Stimulated activated CD4-positive, alpha-beta T cell treated with anti-CD3 and anti-CD28 coated beads, Interleukin-15, amount 100 ng/mL, for 24 hours (primary cell): ENCODE measurements at places on chromosomes 2 and 18.

- DNase-seq, result no peak
Observed at GRCh38 chr2:152646775-152647174, 70.5 kb downstream of the PRPF40A start.

DNA sequence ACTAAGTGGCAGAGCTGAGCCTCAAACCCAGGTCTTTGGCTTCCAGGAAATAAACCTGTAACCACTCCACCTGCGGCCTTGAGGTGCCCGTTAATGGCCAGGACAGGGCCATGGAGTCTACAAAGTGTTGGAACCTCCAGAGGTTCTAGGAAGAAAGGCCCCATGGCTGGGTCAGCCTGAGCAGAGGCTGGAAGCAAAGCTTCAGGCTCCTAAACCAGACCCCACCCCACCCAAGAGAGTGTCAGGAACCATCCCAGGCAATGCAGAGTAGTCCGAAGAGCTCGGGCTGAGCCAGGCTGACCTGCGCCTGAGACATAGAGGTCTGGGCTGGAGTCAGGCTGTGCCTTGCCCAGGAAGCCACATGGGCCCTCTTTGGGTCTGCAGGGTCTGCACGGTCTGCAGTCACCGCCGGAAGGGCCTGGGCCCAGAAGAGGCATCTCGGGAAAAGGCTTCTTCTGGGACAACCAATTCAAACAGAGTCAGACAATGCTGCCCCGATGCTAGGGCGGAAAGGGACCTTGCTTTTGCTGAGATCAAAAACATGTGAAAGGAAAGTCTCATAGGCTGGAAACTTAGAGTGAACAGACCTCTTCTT, 6.4 kb downstream of the CIB4 start:
- no peak for DNase-seq

DNA sequence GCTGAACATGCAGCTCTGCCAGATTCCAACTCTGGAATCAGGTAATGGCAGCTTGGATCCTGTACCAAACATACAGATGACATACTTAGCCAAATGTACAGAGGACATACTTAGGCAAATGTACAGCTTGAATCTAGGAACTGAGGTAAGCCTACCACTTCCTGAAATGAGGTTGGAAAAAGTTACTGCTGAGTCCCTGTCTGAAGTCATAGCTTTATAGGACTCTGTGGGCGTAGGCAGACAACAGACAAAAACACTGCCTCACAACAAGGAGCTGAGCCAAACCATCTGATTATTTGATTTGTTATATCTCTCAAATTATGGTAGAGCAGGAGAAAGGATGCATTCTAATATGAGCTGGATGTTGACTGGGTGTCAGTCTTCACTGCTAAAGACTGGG, 290.2 kb upstream of the TCF4 start:
- DNase-seq, result no peak

DNA sequence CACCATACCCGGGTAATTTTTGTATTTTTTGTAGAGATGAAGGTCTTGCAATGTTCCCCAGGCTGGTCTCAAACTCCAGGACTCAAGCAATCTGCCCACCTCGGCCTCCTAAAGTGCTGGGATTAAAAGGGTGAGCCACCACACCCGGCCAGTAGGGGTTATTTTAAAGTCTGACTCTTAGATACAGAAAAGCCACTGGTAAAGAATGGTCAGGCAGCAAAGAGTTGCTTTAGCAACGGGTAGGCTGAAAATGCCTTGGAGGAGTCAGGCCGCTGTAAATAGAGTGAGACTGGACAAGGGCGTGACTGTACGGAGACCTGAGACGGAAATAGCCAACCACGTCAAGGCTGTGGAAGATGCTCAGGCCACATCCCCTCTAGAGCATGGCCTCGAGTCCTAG, 54.2 kb downstream of the ACKR3 start:
- no peak for DNase-seq

GRCh38 chr18:864872-865273, 39.8 kb upstream of the ADCYAP1 start:
- peak; percentile 77 for DNase-seq

- no peak for DNase-seq
Observed at GRCh38 chr2:19207452-19207851, 151.0 kb downstream of the OSR1 start.

GRCh38 chr2:144708626-144709025, 188.7 kb upstream of the ZEB2 start:
- DNase-seq, result no peak

GRCh38 chr2:71226096-71226964, 573 bp downstream of the PAIP2B start:
- DNase-seq, result peak; percentile 46

- no peak for DNase-seq
Observed at GRCh38 chr2:55025627-55026026, 24.6 kb downstream of the RTN4 start.

DNA sequence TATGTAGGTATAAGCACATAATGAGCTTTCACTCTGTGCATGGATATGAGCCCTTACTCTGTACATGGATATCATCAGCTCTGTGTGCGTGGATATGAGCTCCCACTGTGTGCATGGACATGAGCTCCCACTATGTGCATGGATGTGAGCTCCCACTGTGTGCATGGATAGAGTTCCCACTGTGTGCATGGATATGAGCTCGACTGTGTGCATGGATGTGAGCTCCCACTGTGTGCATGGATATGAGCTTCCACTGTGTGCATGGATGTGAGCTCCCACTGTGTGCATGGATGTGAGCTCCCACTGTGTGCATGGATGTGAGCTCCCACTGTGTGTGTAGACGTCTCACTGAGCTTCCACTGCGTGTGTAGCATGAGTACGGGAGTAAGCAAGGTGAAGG, 149.3 kb upstream of the ALKAL2 start:
- no peak for DNase-seq

DNA sequence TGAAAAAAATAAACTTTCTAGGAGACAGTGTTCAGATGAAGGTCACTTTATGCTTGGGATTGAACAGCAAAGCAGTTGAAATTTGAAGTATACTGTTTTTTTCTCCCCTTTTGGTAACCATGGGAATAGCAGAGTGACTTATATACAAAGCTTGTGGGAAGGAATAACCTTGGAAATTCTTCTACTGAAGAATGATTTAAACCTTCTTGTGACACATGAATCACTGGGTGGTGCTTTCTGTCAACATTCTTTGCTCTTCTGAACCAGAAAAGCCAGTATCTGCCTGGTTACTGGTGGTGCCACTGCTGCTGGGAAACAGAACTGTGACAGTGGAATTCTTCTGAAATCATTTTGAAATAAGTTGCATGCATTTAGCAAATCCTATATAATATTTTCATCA, 39.4 kb upstream of the RND3 start:
- no peak for DNase-seq

DNA sequence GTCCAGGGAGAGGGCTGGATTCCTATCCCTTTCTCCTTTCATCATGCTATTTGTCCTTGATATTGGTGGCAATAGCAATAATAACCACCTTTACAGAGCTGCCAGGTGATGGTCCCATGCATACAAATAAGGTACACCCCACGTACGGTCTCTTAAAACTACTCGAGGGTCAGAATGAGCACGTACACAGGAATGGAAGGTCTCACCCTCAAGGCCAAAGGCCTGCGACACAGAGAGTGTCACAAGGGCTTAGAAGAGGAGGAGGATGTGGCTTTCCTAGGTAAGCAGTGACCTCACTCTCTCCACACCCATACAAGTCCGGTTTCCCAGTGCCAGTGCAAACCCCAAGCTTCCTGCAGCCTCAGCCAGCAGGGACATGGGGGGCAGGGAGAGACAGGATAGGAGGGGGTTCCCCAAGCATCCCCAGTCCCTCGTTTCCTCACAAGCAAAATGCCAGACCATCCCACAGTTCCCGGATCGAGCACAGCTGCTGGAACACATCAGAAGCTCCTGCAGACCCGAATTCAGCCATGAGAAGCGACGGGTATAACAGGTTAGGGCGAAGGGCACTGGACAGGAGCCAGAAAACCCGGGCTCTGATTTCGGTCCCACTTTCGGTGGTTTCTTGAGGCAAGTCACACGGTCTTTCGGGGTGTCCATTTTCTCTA, 49.2 kb downstream of the PLB1 start:
- DNase-seq, result peak; percentile 38

GRCh38 chr2:206764673-206765241, 371 bp downstream of the MDH1B start:
- no peak for DNase-seq

- no peak for DNase-seq
Observed at GRCh38 chr18:54228364-54228763, 3.9 kb upstream of the MBD2 start.

GRCh38 chr2:163647300-163647699, 88.5 kb downstream of the FIGN start:
- no peak for DNase-seq

GRCh38 chr2:47656715-47657600, 126.0 kb upstream of the MSH6 start:
- DNase-seq, result no peak

- DNase-seq, result no peak
Observed at GRCh38 chr2:114810092-114810491, 367.7 kb downstream of the DPP10 start.

- no peak for DNase-seq
Observed at GRCh38 chr2:70855667-70856066, 20.1 kb upstream of the CD207 start.

DNA sequence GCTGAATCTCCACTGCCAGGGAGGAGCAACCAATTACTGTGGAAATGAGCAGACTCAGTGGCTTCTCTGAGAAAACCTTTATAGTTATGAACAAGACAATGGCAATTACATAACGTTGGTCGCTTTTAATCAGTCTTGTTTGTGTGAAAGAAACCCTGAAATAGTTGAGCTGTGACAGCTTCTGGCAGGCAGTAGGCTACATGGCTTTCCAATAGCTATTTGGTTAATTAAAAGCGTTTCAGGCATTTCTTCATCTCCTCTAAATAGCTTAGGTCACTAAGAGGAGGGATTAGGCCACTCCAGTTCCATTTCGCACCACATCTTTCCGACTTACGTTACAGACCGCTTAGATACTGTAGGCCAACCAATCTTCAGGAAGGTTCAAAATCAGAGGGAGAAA, 794.4 kb upstream of the ID2 start:
- no peak for DNase-seq

GRCh38 chr2:234703258-234703657, 206.4 kb upstream of the ARL4C start:
- no peak for DNase-seq

DNA sequence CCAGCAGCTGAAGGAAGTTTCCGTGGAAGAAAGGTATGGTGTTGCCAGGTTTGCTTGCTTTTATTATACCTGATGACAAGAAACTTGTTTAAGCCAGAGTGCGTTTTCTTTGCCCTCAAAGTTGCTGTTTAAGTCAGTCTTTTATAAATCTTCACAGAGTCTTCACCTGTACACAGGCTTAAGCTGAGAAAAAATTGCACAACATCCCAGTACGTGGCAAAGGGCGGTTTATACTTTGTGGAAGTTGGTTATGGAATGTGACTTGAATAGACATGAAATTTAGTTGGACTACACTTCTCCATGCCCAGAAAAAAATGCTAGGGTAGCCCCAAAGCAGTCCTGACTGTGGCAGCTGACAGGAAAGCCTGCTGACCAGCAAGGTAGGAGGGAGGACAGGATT, 121.5 kb downstream of the RTN4 start:
- no peak for DNase-seq

- DNase-seq, result no peak
Observed at GRCh38 chr2:51612387-51612786, 580.5 kb upstream of the NRXN1 start.

DNA sequence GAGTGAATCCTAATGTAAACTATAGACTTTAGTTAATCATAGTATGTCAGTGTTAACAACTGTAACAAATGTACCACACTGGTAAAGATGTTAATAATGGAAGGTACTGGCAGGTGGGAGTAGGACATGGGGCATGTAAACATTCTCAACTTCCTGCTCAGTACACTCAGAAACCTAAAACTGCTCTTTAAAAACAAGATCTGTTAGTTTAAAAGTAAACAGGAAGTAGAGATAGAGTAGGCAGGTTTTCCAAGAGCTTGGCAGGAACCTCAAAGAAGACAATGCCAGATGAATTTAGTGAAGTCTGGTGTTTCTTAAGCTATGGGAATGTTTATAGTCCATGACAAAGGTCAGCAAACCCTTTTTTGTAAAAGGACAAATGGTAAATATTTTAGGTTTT, 46.6 kb downstream of the CCDC138 start:
- no peak for DNase-seq

- DNase-seq, result no peak
Observed at GRCh38 chr2:235810252-235810651, 316.4 kb downstream of the AGAP1 start.

DNA sequence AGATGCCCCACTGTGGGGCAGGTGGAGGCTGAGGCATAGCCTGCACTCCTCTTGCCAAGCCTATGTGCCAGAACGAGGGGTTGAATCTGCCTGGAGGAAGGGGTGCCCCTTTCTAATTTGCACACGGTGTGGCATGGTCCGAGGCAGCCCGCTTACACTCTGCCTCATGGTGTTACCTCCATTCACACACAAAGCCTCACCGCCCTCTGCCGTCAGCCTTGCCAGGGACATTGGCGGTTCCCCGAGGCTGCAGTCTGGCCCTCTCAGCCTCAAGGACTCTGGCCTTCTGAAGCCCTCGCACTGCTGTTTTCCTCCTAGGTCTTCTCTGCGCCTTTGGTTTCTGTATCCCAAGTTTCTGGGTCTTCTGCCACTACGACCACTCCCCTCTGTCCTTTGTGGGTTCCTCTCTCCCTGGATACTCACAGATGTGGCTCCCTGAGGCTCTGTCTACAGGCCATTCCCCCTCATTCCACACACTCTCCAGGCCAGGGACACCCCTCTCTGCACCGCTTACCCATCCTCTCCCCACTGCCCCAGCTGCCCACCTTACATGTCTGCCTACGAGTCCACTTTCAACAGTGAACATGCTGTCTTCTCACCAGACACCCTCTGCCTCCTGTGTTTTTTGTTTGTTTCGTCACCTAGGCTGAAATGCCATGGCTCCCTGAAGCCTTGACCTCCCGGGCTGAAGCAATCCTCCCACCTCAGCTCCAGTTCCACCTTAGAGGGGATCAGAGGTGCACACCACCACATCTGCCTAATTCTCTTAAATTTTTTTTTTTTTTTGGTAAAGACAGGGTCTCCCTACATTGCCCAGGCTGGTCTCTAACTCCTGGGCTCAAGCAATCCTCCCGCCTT, 7.9 kb upstream of the ASPRV1 start:
- DNase-seq, result no peak

GRCh38 chr2:137638932-137639331, 325.3 kb upstream of the HNMT start:
- DNase-seq, result no peak

- DNase-seq, result no peak
Observed at GRCh38 chr2:182393270-182393760, 33.5 kb downstream of the PDE1A start.

DNA sequence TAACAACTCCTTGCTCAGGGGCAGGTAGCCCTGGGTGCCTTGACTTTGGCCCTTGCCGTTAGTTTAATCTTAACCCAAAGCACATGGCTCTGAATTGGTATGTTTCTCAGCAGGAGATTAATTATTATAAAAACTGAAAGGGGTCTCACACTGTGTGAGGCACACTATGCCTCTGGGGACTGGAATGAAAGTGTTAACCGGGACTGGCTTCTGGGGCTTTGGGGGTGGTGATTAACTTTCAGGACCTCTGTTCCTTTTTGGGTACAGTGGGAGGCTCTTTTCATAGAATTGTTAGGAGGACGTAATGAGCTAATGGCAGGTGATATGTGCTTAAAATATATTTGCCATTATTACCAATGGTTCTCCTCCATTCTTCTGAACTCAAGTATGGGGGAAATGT, 5.1 kb downstream of the MERTK start:
- DNase-seq, result no peak

- no peak for DNase-seq
Observed at GRCh38 chr2:162138310-162138709, 13.7 kb downstream of the GCG start.
